Left colon (tissue), 2 donors: ENCODE measurements at places on chromosomes 7 and 10. TPM values are rescaled to one million over a fixed set of nuclear protein-coding genes. Genes with fewer than 3 reads are reported as not detected.

Gene ATE1
- 44.8 TPM for total RNA-seq

Gene INMT
- 3.5 TPM for total RNA-seq

Gene C7orf57
- total RNA-seq = not detected

GRCh38 chr7:36635091-36635490, 89.2 kb downstream of the AOAH start:
- DNase-seq = no peak

- no peak for DNase-seq
Observed at GRCh38 chr10:37710831-37711616, 146.4 kb downstream of the ZNF248 start.

DNA sequence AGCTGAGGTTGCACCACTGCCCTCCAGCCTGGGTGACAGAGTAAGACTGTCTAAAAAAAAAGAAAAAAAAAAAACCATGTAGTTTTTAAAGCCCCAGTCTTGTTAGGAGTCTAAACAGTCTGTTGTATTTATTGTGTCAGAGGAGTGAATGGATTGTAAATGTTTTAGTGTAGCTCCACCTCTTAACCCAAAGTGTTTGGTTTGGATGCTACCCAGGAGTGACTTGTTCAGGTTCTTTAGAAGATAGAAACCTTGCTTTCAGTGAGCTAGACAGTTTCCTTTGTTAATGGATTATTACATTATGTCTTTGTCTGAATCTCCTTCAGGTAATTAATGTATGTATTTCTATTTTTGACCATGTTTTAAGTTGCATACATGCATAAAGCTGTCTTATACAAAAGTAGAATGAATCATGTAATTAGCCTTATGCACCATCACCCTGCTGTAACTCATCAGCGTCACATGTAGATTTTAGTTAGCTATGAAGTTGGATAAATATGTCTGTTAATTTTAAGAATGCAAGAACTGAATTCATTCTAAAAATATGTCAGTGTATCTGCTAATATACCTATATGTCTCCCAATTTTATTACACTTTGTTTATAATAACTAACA, 97.7 kb downstream of the TAF3 start:
- DNase-seq = no peak

DNA sequence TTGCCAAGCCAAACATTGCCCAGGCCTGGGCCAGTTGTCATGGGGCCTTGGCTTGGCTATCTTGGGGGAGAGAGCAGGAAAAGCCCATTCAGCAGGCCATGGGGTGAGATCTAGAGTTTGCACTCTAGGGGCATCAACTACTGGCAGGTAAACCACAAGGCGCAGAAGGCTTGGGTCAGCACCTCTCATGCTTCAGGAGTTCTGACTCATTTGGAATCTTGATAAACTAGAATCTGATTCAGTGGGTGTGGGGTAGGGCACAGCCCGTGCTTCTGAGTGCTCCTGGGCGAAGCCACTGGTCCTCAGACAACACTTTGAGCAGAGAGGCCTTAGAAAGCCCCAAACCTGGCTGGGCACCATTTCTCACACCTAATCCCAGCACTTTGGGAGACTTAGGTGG, 81.1 kb downstream of the RGS10 start:
- no peak for DNase-seq

- no peak for DNase-seq
Observed at GRCh38 chr7:92748495-92748894, 87.9 kb downstream of the CDK6 start.

DNA sequence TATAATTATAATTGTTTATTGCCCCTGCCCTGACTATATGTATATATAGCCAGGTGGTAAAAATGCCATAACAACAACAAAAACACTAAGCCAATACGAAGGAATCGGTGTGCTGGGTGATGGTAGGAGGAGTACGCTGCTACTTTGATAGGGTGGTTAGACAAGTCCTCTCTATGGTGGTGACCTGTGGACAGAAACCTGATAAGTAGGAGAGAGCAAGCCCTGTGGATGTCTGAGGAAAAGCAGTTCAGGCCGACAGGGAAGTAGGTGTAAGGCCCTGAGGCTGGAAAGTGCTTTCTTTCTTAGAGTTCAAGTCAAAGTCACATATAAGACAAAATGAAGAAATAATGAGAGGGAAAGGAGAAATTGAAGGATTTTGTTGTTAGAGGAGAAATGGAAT, 823.8 kb upstream of the CELF2 start:
- no peak for DNase-seq
